ENCODE measurements at places on chromosomes 3 and 15.

DNA sequence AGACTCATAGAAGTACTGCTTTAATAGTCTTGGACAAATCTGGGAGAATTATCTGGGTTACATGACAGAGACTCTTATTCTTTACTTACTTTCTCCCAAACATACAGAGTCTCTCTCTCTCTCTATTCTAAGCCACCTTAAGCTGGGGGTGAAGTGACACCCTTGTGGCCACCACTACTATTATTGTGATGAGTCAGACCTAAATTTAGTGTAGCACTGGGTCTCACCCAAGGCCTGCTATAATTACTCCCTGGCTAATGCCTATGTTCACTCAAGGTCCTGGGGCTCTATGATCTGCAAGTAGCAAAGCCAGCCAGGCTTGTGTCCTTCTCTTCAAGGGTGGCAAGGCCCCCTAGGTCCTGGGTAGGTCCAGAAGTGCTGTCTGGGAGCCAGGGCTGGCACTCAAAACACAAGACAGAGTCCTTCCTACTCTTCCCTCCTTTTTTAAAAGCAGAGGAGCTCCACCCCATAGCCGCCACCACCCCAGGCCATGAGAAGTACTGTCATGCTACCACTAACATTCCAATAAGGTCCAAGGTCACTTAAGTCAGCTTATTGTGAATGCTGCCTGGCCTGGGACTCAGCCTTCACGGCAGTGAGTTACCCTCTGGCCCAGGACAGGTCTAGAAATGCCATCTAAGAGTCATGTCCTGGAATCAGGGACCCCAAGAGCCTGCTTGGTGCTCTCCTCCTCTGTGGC lies 183.6 kb downstream of the POLQ start:
- DNase-seq = no peak

GRCh38 chr3:171195686-171196085 lies 169.2 kb upstream of the SLC2A2 start:
- no peak for DNase-seq

- DNase-seq = peak; percentile 95
Observed at GRCh38 chr3:23959135-23959900, 14.2 kb downstream of the NR1D2 start.

GRCh38 chr15:25803541-25803940 lies 59.6 kb downstream of the ATP10A start:
- DNase-seq = no peak

DNA sequence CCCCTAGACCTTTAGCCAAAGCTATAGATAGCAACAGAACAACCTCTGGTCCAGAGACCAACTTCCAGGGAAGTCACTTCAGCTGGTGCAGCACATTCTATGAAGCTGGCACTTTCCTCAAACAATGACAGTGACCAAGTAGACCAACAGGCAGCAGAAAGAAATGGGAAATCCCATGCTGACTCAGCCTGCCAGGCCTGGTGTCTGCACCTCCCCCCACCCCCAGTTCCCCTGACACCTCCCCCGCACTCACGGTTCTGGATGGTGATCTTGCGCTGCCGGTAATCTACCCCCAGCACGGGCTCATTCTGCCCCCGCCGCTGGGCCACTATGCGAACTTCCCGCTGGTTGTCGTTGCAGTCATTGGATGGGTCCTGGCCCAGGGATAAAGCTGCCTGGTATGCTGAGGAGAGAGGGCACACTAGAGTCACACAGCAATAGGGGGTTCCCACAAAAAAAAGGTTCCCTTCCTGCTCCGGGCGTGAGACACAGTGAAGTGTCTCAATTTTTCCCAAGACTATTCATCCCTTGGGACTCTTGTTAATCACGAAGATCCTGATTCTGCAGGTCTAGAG lies 17.0 kb downstream of the ILDR1 start:
- DNase-seq = no peak

- peak; percentile 65 for DNase-seq
Observed at GRCh38 chr3:104873331-104873730, 493.4 kb upstream of the ALCAM start.

DNA sequence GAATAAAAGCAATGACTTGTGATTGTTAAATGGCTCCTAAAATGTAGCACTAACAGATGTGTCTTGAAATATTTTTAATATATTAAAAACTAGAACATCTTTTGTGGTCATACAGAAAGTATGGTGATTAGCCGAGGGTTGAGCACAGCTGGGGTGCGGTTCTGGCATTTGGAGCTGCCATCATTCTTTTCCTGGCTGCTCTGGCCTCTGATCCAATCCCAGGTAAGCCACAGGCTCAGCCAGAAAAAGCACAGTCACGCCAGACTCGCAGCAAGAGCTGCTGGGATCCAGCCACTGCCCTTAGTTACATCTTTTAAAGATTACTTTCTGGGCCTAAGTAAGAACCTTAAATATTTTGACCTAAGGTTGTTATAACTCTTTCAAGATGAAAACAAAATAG lies 196.8 kb downstream of the PLCL2 start:
- DNase-seq = no peak

DNA sequence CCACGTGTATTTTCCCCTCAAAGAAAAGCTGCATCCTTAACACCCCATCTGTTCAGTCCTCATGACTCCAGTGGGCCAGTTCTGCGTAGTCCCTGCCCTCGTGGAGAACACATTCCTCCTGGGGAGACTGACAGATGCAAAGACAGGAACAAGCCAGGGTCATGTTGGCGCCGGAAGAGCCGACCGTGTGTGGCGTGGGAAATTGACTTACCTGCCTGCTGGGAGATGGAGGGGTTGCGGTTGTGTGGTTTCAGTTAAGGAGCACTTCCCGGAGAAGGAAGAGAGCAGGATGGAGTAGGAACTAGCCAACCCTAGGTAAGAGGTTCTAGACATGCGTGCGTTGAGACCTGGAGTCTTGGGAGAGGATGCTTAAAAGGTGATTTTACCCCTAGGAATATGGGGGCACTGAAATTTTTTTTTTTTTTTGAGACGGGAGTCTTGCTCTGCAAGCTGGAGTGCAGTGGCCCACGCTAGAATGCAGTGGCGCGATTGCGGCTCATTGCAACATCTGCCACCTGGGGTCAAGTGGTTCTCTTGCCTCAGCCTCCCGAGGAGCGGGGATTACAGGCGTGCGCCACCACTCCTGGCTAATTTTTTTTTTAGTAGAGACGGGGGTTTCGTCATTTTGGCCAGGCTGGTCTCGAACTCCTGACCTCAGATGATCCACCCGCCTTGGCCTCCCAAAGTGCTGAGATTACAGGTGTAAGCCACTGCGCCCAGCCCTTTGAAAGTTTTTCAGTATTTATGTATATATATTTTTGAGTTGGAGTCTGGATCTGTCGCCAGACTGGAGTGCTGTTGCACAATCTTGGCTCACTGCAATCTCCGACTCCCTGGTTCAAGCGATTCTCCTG lies 1.4 kb downstream of the VHL start:
- no peak for DNase-seq

Data from IMR-90 (cell line).